Activated effector memory CD4-positive, alpha-beta T cell treated with anti-CD3 and anti-CD28 coated beads, Interleukin-2, amount 50 U/mL, for 16 hours (primary cell): ENCODE measurements at places on chromosomes 6 and 20.
A peak's percentile ranks its signal among the peaks of the same experiment; 100 is the strongest.

GRCh38 chr6:46302816-46303215 is 132.0 kb upstream of the ENPP5 start:
- DNase-seq, result no peak

GRCh38 chr20:35767683-35768481 is 3.9 kb upstream of the PHF20 start:
- DNase-seq, result peak; percentile 87

DNA sequence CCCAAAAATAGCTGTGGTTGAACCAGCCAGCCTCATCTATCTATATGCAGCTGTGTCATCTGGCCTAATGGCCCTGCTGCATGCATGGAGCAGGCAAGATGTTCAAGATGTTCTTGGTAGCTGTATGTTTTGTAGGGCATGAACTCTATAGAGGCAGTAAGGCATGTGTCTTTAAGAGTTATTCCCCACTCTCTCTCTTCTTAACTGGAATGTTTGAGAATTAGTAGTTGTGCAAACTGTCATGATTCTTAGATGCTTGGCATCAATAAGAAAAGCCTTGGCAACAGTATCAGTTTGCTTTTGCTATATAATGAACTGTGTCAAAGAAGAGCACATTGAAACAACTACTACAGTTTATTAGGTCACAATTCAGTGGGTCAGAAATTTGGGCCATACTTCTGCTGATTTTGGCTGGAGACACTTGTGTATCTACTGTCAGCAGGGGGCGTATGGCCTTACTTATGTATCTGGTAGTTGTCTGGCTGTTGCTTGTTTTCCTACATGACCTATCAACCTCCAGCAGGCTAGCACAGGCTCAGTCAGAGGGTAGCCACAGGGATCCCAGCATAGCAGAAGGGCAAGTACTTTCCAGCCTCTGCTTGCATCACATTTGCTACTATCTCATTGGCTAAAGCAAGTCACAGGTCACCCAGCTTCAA is 56.1 kb upstream of the LAMP5 start:
- DNase-seq, result no peak

DNA sequence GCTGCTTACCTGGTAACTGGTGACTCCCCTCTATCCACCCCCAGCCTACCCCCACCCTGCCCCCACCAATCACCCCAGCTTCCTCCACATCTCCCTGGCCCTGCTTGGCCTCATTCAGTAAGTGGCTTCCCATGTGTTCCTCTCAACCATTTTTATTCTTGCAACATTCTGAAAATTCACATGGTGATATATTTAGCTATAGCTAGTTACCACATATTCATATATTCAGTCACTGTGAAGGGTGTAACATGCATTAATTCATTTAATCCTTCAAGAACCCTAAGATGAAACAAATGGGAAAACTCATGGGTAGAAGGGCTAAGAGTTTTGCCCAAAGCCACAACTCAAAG is 95.4 kb upstream of the CEP85L start:
- DNase-seq, result no peak

DNA sequence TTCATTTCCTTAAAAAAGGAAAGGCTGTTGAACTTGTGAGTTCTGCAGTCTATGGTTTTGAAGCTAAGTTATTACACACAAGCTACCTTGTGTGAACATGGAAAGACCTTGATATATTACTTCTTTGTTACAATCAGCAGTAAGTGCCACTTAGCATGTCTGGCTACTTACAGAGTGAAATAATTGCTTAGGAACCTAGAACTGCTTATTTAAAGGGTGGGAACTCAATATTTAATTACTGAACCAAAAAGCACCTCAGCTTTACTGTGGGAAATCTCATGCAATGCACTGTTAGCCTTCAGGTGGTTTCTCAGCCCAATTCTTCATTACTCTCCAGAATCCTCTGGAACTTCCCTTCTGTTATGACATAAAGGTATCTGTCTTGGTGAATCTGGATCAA is 17.9 kb downstream of the PERP start:
- no peak for DNase-seq
